ENCODE measurements at places on chromosomes 2 and 18.

DNA sequence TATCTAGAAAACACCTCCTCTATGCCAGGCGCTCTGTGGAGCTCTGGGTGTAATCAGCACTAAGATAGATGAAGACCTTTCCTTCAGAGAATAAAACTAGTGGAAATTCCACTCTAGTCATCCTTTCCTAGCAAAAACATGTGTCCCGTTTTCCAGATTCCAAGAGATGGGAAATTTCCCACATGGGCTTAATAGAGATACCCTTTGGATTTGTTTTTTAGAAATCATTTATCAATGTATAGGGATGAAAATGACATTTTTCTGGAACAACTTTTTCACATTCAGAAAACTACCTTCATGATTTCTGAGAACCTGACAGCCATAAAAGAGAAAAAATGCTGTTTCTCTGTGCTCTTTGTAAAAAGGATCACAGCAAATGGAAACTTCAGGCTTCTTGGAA is 152.1 kb downstream of the NCKAP5 start:
- no peak for DNase-seq

- DNase-seq: no peak
Observed at GRCh38 chr18:30971338-30971956, 71.1 kb downstream of the DSC3 start.

- DNase-seq: no peak
Observed at GRCh38 chr2:72926368-72926767, 9.0 kb downstream of the EMX1 start.

GRCh38 chr2:158731386-158731785 is 63.7 kb upstream of the DAPL1 start:
- DNase-seq: no peak

DNA sequence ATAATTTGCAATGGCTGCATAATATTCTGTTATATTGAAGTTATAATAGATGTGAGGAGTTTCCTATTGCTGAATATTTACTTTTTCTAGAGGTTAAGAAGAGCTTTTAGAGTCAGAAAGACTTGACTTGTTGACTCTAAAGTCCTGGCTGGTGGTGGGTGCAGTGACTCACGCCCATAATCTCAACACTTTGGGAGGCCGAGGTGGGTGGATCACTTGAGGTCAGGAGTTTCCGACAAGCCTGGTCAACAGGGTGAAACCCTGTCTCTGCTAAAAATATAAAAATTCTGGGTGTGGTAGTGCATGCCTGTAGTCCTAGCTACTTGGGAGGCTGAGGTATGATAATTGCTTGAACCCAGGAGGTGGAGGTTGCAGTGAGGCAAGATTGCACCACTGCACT is 33.9 kb upstream of the ATIC start:
- DNase-seq: no peak

GRCh38 chr2:216406826-216407225 is 5.5 kb upstream of the SMARCAL1 start:
- no peak for DNase-seq

- no peak for DNase-seq
Observed at GRCh38 chr2:19250906-19251305, 107.5 kb downstream of the OSR1 start.

DNA sequence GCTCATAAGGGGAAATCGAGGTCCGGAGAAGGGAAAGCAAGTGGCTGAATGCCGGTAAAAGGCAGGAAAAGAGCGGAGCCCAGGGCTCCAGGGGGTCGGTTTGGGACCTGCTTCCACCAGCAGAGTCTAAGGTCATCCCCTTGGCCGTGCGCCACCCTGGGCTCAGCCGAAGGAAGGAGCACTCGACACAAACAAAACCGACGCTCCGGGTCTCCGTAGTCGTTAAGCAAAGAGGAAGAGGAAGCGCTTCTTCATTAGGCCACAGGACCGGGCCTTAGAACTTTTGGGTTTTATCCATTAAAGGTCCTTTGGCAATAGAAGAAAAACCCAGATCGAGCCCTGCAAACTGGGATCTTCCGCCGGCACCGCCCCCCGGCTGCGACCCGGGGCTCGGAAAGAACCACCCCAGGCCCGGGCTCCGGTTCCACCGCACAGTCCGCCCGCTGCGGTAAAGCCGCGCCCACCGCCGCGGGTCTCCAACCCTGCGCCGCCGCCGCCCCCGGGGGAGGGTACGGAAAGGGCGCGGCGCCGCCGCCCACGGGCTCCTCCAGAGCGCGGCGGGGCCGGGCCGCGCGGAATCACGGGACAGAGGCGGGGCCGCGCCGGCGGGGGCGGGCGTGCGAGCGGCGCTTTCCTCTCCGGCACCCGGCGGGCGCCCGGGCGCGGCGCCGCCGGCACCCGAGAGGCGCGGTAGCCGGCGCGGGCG is at the start of gene TTL:
TTL (plus strand) TSS at position 629 of the 706 bp plus-strand sequence. CDS start 189 bp downstream, outside the sequence.
- DNase-seq: peak; percentile 44

DNA sequence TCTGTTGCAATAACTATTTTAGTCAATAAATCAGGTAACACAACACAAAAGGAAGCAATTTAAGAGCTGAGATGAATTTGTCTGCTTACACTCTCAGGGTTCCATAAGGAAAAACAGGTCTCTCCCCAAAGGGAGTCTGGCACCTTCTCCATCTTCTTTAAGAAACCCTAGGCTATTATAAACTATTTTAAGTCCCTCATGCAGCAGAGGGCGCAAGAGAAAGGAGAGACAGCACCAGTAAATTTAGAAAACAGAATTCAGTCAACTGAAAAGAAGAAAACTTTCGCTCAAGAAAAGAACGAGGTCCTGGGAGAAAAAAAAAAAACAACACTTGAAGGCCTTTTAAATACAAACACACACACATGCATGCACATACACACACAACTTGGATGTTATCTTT is 19.1 kb downstream of the SULT1C4 start:
- no peak for DNase-seq

- no peak for DNase-seq
Observed at GRCh38 chr2:237823544-237823943, 25.0 kb downstream of the RBM44 start.

DNA sequence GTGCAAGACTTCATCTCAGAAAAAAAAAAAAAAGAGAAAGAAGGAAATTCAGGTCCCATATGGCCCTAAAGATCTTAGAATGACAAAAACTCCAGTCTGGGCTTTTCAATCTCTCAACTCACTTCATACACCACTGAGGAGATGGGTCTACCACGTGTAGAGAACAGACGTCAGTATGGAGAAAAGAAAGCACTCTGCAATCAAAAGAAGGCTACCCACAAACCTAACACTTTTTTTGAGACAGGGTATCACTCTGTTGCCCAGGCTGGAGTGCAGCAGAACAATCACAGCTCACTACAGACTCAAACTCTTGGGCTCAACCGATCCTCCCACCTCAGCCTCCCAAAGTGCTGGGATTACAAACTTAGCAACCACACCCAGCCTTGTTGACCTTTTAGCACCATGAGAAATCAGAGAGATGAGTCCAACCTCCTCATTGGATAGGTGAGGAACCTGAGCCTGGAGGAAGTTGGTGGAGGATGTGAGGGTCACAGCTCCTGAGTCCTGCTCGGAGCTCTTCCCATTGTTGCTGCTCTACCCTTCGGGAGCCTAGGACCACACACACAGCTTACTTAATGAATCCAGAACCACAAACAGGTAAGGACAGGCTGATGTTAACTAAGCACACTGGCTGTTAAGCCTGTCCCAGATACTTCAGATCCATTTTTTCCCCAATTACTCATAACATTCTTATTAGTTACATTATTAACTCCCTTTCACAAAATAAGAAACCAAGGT is 23.7 kb downstream of the TBC1D8 start:
- DNase-seq: no peak
